ENCODE measurements at places on chromosomes 16 and 17.

DNA sequence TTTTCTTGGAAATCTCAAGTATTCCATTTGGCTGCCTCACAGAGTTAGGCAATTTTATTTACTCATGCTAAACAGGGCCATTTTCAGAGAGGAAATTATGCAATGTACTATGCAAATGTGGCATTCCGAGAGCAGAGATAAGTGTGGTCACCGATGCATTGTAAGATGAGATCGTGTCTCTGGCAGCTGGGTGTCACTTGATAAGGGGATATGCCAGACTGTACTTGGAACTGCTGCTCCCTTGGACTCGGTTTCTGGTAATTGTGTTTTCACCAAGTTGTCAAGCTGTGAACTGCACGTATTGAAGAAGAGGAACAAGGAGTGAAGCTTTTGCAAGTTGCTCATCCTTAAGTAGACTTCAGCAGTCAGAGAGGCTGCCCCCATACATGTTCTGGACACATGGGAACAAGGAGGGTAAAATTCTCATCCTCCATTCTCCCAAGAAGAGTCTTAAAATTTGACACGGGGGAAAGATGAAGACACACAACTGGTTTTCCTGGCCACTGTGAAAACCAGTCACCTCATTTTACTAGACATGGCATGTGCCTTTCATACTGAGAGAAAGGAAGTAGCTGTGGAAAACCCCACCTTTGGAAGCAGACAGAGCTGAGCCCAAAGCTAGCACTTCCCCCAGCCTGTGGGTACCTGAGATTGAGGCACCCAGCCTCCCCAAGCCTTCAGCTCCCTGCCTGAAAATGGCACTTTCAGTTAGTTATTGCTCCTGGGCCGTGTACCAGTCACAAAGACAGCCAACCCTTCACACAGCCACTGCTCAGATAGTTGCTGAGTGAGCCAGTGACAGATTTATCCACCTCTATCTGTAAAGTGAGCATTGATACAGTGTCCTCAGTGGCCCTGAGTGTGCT is 150.7 kb downstream of the SOCS1 start:
- DNase-seq, result no peak

- no peak for DNase-seq
Observed at GRCh38 chr17:7177954-7178477, 1.2 kb downstream of the ASGR1 start.

GRCh38 chr16:19657831-19658230 is 60.2 kb downstream of the KNOP1 start:
- DNase-seq, result no peak

GRCh38 chr17:19502517-19502916 is 31.1 kb upstream of the SLC47A1 start:
- no peak for DNase-seq

DNA sequence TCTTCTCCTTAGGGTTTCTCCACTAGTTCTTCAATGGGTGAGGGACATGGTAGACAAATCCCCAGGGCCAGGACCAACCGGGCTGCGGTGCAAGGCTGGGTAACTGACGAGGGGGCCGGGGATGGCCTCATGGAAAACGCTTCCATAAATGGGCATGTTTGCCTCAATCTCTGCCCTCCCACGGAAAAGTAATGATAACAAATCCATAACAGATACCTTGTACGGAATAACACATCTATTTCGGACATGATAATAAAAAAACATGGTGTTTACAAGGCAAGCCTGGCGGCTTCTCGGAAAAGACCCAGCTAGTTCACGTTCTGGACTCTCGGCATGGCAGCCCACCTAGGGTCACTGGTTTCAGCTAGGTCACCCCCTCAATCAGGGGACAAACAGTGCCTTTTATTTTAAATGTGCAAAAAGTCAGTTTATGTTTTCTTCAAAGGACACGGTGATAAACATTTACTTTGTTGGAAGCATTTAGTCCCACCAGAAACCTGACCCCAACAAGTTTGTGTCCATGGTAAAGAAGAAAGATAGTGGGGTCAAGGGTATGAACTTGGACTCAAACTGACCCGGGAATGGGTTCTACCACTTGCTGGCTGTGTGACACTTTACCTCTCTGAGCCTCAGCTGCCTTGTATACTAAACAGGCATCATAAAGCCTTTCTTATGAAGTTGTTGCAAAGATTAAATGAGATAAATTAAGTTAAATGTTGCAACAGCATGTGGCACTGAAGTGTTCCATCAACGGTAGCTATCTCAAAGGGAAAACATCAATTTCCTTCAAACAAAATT is 1.7 kb downstream of the MYH11 start:
- no peak for DNase-seq

DNA sequence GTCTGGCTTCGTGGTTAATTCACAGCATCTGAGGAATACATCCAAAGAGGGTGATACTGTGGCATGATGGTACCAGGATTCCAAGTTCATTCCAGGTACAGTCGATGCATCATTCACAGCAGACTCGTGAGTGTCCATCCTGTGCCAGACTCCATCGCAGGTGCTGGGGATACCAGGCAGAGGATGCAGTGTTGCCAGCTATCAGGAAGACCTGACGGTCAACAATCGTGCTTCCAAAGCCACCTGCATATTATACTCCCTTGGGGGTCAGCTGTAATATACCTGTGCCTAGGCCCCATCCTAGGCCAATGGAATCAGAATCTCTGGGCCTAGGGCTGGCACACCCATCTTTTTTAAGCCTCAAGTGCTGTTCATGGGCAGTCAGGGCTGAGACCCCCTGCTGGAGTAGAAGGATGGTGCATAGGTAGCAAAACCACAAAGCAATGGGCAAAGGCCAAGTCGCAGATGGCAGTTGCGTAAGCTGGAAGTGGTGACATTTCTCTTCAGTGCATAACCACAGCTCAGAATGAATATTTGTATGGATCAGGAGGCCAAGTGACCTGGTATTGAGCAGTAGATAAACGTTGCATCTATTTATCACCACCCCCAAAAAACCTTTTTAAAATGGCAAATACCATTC is 42.9 kb upstream of the C16orf78 start:
- no peak for DNase-seq

DNA sequence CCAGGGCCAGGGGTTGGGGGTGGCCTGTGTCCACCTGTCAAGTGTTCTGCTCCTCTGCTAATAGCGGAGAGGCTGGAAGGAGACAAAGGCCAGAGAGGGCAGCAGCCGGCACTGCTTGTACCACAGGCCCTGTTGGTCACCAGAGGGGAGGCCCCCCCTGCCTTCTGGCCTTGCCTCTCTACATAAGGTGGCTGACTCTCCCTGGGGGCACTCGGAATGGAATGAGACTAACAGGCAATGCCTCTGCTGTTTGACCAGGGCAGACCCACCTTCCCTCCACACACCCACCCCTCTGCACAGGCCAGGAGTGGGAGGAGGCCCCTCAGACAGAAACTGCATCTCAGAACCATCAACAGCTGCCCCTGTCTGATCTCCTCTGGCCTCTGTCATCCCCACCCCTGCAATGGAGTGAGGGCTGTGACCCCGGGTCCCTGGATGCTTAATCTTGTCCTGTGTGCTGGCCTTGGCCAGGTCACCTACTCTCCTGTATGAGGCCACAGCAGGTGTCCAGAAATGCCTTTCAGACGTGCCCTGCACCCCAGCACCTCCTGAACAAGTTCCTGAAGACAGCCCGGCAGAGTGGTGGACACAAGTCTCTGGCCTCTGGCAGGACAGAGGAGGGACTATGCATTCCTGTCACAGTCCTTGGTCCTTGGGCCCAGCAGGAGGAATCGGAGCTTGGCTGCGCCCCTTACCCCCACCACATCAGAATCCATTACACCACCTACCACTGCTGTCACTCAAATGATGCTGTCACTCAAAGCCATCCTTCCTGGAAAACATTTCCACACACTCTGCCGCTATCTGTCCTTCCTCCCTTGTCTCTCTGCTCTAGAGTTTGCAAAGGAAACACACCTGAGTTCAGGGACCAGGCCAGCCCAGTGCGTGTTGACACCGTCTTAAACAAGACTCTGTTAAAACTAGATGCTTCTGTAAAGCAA is 107.5 kb upstream of the ZNF750 start:
- no peak for DNase-seq

GRCh38 chr16:67749436-67750078 is 30.4 kb upstream of the GFOD2 start:
- DNase-seq, result no peak

Measured in stimulated activated CD4-positive, alpha-beta T cell treated with anti-CD3 and anti-CD28 coated beads, TNF-alpha, amount 100 ng/mL, for 4 hours (primary cell).